NCI-H460 (cell line): ENCODE measurements at places on chromosomes 4 and X. TPM values are rescaled to one million over a fixed set of nuclear protein-coding genes. Genes with fewer than 3 reads are reported as not detected.

The LRIT3 gene
- total RNA-seq = not detected in 2 replicates

The BRS3 gene
- not detected in 2 replicates for total RNA-seq

The CYLC1 gene
- total RNA-seq = not detected in 2 replicates

The ARHGAP36 gene
- not detected in 2 replicates for total RNA-seq

The NAP1L2 gene
- 2.2 and 4.6 TPM in 2 replicates for total RNA-seq
